T-cell (primary cell): ENCODE measurements at places on chromosomes 13 and 19.

DNA sequence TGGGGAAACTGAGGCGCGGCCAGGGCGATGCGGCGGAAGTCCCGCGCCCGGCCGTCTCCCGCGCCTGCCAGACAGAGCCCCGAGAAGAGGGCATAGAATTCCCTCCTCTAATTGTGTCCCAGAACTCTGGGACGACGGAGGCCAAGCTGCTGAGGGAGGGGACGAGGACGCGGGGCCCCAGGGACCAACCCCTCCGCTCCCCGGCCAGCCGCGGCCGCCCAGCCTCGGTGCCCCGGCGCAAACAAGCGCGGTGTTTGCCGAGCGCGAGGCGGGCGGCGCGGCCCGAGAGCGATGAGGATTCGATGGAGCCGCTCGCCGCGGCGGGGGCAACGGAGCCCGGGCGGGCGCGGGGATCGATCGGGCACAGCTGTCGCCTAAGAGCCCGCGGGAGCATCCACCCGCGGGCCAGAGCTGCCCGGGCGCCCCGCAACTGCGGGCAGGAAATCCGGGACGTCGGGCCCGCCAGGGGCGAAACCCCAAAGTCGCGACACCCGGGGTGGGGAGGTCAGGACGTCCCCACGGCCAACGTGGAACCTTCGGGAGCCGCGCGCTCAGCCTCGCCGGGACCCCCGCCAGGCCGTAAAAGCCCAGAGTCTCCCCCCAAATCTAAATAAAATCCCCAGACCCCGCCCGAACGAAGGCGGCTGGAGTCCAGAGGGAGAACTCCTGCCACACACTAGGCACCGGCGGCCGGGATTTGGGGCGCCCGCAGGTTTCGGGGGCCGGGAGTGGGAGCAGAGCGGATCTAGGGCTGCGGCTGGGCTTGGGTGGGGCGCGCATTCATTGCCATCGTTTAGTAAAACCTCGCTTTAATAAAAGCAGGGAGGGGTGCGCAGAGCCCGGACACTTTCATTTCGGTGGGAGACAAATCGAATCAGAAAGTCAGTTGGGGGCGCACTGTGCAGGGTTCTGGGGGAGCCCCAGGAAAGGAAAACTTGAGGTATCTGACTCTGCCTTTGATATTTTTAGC is 3.6 kb upstream of the ONECUT3 start:
- H3K4me3 ChIP-seq, result no peak overlapping the region
- no peak overlapping the region for H3K27ac ChIP-seq
- H3K27me3 ChIP-seq, result peaks cover 84% of the 10 kb centered on the region
- peaks cover 6% of the 10 kb centered on the region for H3K4me1 ChIP-seq
- no peak for DNase-seq

GRCh38 chr13:32315238-32316027 is at the start of the genes BRCA2 and ZAR1L:
Gene BRCA2, plus strand, starts transcription at chr13:32315508. Its CDS starts 953 bp downstream, at chr13:32316461.
Gene ZAR1L, minus strand, starts transcription at chr13:32315363. Its CDS starts 3,438 bp downstream, at chr13:32311925.
- H3K27me3 ChIP-seq, result no peaks in the 10 kb centered on the region
- H3K27ac ChIP-seq, result peak within 1 kb of the TSS; percentile 98
- peak; percentile 94 for DNase-seq
- H3K4me3 ChIP-seq, result peak within 1 kb of the TSS; percentile 71
- peaks cover 14% of the 10 kb centered on the region for H3K4me1 ChIP-seq
- no peaks in the 10 kb centered on the region for H3K36me3 ChIP-seq

- peaks cover 25% of the 10 kb centered on the region for H3K36me3 ChIP-seq
- peaks cover 44% of the 10 kb centered on the region for H3K4me1 ChIP-seq
- no peaks in the 10 kb centered on the region for H3K27me3 ChIP-seq
- H3K4me3 ChIP-seq, result no peak overlapping the region
- peak; percentile 75 for DNase-seq
Measured at GRCh38 chr19:6476155-6476895, 5.3 kb downstream of the DENND1C start.

DNA sequence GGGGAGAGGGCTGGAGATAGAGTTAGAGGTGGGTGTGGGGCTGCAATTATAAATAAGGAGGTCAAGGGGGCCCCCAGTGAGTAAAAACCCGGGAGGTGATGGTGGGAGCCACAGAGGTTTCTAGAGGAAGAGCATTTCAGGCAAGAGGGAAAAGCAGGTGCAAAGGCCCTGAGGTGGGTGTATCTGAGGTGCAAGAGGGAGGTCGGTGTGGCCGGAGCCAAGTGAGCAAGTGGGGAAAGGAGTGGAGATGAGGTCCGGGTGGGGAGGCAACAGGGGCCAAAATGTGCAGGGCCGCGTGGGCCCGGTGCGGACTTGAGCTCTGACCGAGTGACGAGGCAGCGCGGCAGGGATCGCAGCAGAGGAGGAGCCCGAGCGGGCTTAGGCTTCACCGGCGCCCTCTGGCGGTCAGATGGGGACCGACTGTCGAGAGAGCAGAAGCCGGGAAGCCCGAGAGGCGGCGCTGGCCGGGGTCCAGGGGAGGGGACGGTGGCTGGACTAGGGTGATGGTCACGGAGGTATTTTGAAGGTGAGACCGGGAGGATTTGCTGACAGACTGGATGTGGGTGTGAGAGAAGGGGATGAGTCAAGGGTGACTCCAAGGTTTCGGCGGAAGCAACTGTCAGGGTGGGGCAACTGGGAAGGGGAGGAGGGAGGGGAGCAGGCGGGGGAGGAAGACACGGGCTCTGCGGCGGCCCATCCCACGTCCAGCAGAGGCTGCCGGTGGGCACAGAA is 17.7 kb upstream of the SPACA4 start:
- H3K27ac ChIP-seq, result peak overlapping the region; percentile 34
- peak overlapping the region; percentile 45 for H3K4me3 ChIP-seq
- H3K4me1 ChIP-seq, result no peaks in the 10 kb centered on the region
- no peaks in the 10 kb centered on the region for H3K27me3 ChIP-seq
- H3K36me3 ChIP-seq, result no peaks in the 10 kb centered on the region

DNA sequence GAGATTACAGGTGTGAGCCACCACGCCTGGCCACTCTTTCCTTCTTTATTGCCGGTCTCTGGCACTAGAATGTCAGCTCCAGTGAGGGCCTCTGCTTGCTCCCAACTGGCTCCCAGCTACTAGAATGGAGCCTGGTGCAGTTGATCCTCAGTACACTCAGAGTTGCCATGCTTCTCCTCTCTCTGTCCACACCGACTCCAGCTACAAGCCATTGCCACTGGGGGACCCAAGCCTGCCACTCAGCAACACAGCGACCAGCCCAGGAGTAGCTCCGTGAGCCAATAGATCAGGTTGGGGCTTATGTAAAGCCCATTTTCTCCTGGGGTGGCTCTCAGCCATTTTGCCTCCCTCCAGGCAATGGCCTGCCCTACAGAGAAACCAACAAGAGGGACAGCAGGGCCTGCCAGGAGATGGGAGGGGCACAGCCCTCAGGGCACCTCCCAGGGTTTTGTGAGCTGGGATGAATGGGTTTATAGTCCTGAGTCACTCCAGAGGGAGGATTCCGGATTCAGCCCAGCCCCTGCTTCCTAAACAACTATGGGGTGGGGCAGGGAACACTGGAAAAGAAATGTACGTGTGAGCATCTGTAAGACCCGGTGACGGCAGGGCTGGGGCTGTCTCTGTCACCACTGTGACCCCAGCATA is 36.5 kb downstream of the OPA3 start:
- no peak overlapping the region for H3K27ac ChIP-seq
- DNase-seq, result no peak
- no peaks in the 10 kb centered on the region for H3K27me3 ChIP-seq
- peaks cover 5% of the 10 kb centered on the region for H3K36me3 ChIP-seq
- no peak overlapping the region for H3K4me3 ChIP-seq
- no peaks in the 10 kb centered on the region for H3K4me1 ChIP-seq
